Hepatic stellate cell (primary cell): ENCODE measurements at places on chromosomes 3 and 15.

- no peak for DNase-seq
Observed at GRCh38 chr3:127061641-127062040, 78.7 kb downstream of the PLXNA1 start.

- DNase-seq = no peak
Observed at GRCh38 chr15:39285071-39285470, 295.8 kb upstream of the THBS1 start.

GRCh38 chr3:121871430-121871829 is 22.8 kb upstream of the SLC15A2 start:
- no peak for DNase-seq

DNA sequence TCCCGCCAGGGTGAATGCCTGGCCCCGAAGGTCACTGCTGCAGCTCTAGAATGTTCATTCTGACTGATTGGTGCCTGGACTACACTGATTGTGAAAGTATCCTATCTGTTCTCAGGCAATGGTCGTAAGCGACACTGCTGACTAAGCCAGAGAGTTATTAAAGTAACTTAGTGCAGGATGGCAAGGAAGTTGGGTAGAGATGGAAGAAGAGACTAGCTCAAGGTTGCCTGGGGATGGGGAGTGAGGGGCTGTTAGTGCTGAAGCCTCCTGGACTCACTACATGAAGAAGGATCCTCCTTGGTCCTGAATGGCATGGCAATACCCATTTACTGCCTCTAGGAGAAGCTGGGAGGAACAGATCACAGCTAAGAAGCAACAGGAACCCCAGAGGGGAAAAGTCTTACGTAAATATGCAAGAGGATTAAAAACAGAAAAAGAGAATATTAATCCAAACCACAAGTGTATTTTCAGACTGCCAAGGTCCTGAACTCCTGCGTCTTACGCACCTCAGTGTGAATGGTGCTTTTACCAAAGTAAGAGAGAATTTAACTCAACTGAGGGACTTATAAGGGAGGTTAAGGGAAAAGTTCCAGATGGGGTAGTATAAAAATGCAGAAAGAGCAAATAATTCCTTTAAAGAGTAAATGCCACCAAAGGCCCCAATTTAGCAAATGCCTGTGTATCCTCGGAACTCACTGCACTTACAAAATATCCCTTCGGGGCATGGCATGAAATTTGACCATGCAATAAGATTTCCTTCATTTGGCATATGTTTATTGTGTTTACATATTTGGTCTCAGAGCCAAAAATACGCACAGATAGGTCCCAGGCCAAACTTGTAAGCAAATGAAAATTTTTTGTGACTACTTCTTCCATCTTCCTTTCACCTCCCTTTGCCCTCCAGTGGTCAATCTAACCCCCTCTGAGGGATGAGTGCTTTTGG is 64.0 kb upstream of the DGKG start:
- peak; percentile 32 for DNase-seq

GRCh38 chr3:189529468-189529867 is 101.7 kb upstream of the TP63 start:
- no peak for DNase-seq

- peak; percentile 71 for DNase-seq
Observed at GRCh38 chr15:90343302-90343790, 8.7 kb upstream of the ZNF774 start.

DNA sequence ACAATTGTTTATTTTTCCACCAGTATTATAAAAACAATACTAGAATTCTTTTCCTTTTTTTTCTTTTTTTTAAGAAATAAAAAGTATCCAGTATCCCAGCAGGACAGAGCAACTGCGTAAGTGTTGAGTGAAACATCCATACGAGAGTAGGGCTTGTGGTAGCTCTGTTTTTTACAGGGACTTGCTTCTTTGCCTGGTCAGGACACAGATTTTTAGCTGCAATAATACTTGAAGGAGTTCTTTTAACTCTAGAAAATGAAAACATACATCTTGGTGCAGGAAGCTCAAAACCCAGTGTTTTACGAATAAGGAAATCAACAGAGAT is 297.7 kb upstream of the NR2E3 start:
- no peak for DNase-seq

- DNase-seq = no peak
Observed at GRCh38 chr3:37924453-37924852, 62.8 kb downstream of the CTDSPL start.

DNA sequence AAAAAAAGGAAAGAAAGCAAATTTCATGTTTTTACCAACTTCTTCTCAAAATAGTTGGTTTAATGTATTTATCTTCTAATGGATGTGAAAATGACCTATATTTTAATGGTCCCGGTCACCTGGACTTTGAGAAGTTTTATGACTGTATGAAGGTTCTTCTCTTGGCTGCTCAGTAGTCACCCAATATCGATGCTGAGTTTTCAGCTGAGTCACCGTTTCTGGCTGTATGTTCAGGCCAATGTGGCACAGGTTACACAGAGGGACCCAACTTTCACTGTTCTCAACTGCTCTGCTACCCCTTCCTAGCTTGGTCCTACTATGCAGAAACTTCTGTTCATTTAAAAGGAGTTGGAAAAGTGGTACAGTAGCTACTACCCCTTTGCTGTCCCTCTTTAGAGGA is 25.8 kb downstream of the VGLL3 start:
- no peak for DNase-seq

DNA sequence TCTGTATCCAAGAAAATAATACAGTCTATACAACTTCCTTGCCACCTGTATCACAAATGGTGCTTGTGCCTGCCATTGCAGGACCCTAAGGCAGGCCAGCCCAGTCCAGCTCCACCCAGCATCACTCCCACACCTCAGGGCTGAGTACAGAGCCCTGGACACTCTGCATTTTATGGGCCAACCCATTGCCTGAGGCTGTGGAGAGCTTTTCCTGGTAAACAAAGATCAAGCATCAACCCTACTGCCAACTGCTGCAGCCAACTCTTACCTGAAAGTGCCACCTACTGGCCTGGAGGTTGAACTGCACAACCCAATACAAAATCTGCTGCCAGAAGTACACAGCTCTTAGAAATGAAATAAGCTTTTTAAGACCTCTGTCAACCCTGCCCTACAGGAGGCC is 1082.2 kb downstream of the NAALADL2 start:
- DNase-seq = no peak

DNA sequence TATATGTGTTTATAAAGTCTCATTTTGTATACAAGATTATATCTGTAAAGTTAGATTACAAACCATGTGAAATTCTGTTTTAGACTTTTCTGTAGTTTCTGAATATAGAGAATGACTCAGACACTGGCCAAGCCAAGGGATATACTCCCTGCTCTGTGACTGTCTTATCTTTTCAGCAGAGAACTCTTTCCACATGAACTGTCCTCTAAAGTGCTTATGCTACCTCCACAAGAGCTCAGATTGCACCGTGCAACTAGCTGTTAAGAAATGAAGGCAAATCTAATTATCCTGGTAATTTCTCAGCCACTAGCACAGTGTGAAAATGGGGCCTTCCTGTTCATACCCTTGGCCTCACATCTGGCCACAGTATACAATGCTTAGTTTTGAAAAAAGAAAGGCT is 44.3 kb upstream of the CPNE4 start:
- DNase-seq = no peak

DNA sequence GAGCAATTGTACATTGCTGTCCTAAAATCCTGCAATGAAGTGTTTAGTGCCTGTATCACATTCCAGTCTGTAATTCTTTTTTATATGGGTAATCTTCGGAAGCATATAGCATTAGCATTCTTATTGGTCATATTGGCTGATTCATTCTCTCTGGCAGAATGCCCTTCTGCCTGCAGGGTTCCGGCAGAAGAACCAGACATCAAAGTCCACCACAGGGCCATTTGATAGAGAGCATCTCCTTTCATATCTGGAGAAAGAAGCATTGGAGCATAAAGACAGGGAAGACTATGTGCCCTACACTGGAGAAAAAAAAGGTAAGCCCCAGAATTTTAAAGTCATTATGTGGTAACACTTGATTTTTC is 39.6 kb downstream of the TMOD3 start:
- DNase-seq = no peak

- DNase-seq = no peak
Observed at GRCh38 chr15:41965441-41966413, 6.6 kb downstream of the EHD4 start.

DNA sequence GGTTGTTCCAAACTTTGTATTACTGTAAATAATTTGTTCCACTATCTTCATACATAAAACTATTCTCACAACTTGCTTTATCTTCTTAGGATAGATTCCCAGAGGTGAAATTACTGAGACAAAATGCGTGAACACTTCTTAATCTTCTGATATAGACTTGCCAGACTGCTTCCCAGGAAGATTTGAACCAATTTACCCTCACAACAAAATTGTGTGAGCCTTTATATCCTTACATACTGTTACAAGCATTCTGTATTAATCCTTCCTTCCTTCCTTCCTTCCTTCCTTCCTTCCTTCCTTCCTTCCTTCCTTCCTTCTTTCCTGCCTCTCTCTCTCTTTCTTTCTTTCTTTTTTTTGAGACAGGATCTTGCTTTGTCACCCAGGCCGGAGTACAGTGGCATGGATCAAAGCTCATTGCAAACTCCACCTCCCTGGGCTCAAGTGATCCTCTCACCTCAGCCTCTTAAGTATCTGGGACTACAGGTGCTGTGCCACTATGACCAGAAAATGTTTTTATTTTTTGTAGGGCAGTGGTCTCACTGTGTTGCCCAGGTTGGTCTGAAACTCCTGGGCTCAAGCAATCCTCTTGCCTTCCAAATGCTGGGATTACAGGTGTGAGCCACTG is 57.1 kb upstream of the SSR3 start:
- DNase-seq = no peak

GRCh38 chr3:46882377-46883053 is 5.0 kb downstream of the PTH1R start:
- no peak for DNase-seq

DNA sequence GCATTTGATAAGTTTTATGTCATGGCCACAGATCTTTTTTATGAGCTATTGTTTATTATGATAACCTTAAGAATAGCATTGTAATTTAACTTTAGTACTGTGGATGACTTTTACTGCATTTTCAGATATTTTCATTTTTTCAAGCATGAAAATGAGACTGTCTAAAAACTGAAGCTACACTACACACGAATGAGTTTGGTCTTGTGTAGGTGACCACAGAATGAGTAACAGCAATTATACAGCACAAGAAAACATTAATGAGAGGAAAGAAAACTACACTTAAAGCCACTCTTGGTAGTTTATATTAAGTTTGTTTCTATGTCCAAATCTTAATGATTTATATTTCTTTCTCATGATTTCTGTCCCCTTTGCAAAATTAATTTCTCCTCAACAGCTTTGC is 809.2 kb downstream of the NAALADL2 start:
- no peak for DNase-seq

GRCh38 chr15:41559239-41559782 is 299 bp downstream of the TYRO3 start:
- no peak for DNase-seq

DNA sequence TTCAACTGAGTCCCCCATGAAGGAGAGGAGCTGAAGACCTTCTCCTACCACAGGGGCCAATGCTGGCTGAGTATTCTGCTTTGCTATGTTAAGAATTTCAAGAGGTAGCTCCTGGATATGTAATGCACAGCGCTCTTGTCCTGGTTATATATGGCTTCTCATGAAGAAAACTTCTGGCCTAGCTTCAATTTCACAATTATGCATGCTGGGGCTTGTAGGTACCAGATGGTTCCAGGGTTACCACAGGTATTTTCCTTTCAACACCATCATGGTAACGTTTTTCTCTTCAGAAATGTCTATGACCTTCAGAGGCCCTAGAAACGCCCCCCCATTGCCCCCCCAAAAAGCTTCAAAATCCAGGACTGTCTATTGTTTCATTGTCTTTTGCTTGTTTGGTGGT is 311.7 kb upstream of the ICE2 start:
- no peak for DNase-seq

- no peak for DNase-seq
Observed at GRCh38 chr3:190105876-190106275, 14.8 kb downstream of the P3H2 start.

DNA sequence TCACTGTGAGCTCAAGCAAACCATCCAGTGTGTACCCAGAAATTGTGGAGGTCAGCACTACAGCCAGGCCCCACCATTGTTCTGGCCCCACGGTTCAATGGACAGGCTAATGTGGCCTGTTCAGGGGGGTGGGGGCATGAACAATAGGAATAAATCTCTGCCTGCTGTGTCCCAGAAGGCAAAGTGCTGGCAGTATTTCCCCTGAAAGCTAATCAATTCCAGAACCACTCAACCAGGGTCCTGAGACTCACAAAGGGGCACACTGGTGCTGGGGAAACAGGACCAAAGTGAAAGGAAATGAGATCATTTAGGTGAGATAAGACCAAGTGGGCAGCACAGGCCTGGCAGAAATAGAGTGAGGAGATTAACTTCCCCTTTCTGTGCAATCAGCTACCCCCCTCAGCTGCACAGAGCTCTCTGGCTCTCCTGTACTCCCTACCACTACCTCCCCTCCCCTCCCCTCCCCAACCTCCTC is 11.5 kb downstream of the CRYGS start:
- no peak for DNase-seq

GRCh38 chr3:130377960-130378676 is 32.6 kb downstream of the COL6A5 start:
- no peak for DNase-seq

DNA sequence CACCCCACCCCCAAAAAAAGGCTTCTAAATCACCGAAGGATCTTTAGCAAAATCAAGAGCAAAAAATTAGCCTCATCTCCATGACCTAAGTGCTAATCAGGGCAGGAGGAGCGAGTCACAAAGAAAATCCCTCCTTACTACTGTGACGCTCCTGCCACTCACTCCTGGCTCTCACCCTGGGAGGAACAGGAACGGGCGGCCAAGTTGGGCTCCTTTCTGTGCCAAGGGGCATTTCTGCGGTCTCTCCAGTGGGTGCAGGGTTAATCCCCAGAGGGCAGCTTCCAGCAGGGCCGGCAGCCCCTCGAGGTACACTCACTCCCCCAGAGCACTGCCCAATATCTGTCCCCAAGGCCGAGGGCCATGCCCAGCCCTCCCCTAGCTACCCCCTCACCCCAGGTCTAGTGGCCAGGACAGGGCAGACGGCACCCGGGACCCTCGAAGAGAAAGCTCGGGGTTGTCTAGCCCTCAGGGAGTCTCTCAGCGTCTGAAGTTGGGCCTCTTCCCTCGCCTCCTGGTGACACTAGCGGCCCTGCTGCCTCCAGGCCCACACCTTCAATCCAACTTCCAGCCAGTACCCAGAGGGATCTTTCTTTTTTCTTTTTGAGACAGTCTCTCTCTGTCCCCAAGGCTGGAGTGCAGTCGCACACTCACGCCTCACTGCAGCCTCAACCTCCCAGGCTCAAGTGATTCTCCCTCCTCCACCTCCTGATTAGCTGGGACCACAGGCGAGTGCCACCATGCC is 706 bp downstream of the CAV3 start:
- no peak for DNase-seq
